ENCODE measurements at places on chromosomes 1 and 21. TPM values are rescaled to one million over a fixed set of nuclear protein-coding genes. Genes with fewer than 3 reads are reported as not detected.

GRCh38 chr1:204077979-204078696, 5.2 kb downstream of the SOX13 start:
- no peak overlapping the region for H3K27ac ChIP-seq
- peaks cover 18% of the 10 kb centered on the region for H3K4me1 ChIP-seq
- H3K4me3 ChIP-seq, result no peak overlapping the region
- DNase-seq, result no peak
- H3K27me3 ChIP-seq, result no peaks in the 10 kb centered on the region

DNA sequence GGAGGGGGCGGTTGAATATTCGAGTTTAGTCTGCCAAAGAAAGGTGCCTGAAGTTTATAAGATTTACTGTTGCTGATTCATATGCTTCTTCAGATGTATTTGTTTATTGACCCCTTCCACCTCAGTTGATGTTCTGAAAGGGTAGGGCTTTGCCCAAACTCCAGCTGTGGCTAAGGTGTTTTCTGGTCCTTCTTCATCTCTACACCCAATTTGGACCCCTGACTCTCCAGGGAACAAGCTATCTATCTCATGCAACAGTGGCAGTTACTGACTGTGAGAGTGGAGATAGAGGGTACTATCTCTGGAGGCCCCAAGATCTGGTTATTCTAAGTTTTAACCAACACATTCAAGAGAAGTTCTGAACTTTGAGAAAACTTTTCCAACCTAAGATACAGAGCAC, 12.6 kb upstream of the ALG14 start:
- H3K4me1 ChIP-seq, result peaks cover 2% of the 10 kb centered on the region
- H3K27ac ChIP-seq, result no peak overlapping the region
- DNase-seq, result no peak
- H3K27me3 ChIP-seq, result no peaks in the 10 kb centered on the region
- H3K4me3 ChIP-seq, result no peak overlapping the region
- H3K36me3 ChIP-seq, result no peaks in the 10 kb centered on the region

DNA sequence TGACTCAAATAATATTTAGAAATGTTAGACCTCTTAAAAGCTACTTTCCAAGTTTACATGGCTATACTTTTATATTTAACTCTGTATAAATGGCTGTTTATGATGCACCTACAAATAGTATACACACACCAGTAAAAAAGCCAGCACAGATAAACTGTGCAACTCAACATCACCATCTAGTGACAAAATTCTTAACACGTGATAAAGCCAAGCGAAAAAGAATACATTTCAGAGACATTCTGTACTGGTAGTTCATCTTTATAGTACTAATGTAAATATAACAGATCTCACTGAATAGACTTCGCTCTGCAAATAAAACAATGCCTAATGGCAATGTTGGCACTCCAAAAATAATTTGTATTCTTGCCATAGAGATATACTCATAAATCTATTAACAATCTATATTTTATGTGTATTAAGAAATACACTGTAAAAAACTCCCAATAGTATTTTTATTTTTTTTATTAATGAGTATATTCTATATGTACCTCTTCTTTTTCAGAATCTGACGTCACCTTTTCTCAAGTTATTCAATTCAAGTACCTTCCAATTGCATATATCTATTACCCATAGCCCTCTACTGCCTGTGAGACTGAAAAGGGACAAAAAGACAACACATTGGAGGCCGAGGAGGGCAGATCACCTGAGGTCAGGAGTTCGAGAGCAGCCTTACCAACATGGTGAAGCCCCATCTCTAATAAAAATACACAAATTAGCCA, 100.2 kb downstream of the DPYD start:
- no peak for DNase-seq
- no peaks in the 10 kb centered on the region for H3K27me3 ChIP-seq
- H3K4me1 ChIP-seq, result no peaks in the 10 kb centered on the region
- H3K36me3 ChIP-seq, result no peaks in the 10 kb centered on the region
- no peak overlapping the region for H3K4me3 ChIP-seq
- no peak overlapping the region for H3K27ac ChIP-seq

GRCh38 chr1:172376431-172376830, 44.1 kb upstream of the C1orf105 start:
- no peak overlapping the region for H3K4me3 ChIP-seq
- no peaks in the 10 kb centered on the region for H3K27me3 ChIP-seq
- no peaks in the 10 kb centered on the region for H3K4me1 ChIP-seq

DNA sequence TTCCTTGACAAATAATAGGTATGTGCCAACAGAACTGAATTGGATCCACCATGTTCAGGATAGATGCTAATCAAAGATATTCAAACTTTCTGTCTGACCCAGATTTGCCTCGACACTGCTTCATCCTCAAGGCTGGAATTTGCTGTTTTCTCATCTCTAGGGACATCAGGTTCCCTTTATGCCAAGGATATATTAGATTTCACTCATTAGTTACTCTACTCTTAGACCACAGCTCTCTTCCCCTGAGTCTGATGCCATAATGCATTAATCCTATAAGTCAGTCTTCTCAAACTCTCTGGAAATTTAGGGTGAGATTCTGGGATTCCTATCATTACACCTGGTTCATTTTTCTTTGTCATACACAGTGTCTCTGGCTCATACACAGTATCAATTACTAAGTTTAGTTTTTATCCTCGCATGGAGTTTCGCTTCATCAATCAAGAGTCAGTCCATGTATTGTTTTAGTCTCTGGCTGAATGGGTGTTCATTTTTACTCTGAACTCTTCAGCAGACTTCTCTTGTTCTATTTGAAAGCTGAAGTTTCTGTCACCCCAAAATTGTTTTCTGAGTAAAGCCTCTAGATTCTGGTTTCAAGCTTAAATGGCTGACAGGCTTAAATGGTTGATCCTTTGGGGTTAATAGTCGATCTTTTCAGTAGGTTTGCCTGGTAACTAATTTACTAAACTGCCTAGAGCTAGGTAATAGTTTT, 9.3 kb upstream of the DCAF6 start:
- H3K27ac ChIP-seq, result no peak overlapping the region
- no peaks in the 10 kb centered on the region for H3K27me3 ChIP-seq
- DNase-seq, result no peak
- no peaks in the 10 kb centered on the region for H3K4me1 ChIP-seq
- no peaks in the 10 kb centered on the region for H3K36me3 ChIP-seq

- H3K4me3 ChIP-seq, result no peak overlapping the region
- H3K27me3 ChIP-seq, result no peaks in the 10 kb centered on the region
- peaks cover 2% of the 10 kb centered on the region for H3K4me1 ChIP-seq
- no peak overlapping the region for H3K27ac ChIP-seq
These were observed 57.8 kb upstream of the CD1D start for GRCh38 chr1:158122833-158123388.

DNA sequence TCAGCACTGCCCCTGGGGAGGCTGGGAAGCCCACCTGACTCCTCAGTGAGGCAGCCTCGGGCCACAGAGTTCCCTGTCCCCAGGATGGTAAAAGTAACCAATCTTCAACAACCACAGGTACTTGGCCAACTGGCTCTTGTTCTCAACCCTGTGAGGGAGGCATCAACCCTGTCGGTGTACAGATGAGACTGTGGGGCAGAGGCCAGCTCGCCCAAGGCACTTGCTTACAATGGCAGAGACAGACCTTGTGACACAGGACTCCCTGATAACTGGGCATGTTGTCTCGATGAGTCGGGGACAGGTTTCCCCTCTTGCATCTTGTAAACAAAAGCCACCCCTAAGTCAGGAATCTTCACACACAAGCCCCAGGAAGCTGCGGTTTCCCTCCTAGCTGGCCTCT, 8.0 kb downstream of the SLC30A2 start:
- no peak overlapping the region for H3K4me3 ChIP-seq
- H3K4me1 ChIP-seq, result peaks cover 1% of the 10 kb centered on the region
- DNase-seq, result no peak
- H3K27me3 ChIP-seq, result no peaks in the 10 kb centered on the region
- H3K36me3 ChIP-seq, result no peaks in the 10 kb centered on the region

DNA sequence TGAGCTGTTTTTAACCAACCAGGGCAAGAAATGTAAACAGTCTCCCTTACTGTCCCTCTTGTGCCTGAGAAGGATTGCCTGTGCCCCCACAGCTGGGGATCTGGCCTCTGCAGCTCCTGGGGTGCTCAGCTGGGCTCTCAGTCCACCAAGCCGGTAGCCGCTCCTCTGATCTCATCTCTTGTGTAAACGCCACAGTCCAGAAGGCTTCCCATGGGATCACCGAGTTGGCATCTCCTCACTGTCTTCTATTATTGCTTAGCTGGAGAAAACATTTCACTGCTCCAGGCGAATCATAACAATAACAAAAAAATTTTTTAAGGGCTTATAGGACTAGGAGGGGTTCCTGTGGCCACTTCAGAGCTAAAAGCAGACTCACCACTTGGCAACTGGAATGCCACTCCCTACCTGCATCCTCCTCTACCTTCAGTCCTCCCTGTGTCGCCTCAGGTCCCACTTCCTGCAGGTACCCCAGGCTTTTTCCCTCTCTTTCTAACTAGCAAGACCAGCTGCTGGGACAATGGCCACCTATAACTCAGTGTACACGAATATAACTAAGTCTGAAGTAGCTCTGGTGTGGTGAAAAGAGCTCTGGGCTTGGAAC, 75.8 kb downstream of the ATP1A1 start:
- no peaks in the 10 kb centered on the region for H3K36me3 ChIP-seq
- H3K27me3 ChIP-seq, result no peaks in the 10 kb centered on the region
- no peak overlapping the region for H3K4me3 ChIP-seq
- peak; percentile 49 for DNase-seq

The LEFTY1 gene
- 1.4 TPM for total RNA-seq

The TBX19 gene
- 2.6 TPM for total RNA-seq

The P3H1 gene
- total RNA-seq, result 47.0 TPM

Data from ovary (tissue), 10 donors.